ENCODE measurements at places on chromosomes 1 and 21.

DNA sequence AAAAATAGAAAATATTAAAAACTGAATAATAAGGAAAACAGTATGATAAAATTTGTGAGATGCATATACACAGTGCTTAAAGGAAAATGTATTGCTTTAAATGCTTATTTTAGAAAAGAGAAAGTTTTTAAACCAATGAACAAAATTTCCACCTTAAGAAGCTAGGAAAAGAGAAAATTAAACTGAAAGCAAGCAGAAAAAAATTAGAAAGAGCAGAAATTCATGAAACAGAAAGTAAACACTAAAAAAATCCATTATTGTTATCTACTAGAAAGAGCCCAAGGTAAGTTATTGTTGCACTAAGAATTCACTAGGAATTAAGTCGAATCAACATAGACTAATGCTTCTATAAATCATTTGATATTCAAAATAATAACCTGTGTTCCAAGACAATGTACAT is 67.7 kb downstream of the PIK3R3 start:
- no peak for DNase-seq

DNA sequence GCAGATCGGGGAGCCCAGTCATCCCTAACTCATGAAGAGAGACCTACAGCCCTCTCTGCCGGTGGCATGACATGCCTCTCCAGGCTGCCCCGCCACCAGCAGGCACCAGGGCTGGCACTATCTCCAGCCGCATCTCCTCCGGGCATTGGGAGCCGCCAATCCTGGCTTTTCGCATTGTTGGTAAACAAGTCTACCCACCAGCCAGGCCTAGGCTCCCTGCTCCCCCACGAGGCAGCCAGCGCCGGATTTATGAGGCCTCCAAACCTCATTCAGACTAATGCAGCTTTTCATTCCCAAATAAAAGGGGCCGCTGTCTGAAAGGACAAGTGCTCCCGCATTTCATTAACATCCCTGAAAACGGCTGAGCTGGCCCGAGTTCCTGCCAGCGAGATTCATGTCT is 3.4 kb upstream of the GRIK3 start:
- no peak for DNase-seq

DNA sequence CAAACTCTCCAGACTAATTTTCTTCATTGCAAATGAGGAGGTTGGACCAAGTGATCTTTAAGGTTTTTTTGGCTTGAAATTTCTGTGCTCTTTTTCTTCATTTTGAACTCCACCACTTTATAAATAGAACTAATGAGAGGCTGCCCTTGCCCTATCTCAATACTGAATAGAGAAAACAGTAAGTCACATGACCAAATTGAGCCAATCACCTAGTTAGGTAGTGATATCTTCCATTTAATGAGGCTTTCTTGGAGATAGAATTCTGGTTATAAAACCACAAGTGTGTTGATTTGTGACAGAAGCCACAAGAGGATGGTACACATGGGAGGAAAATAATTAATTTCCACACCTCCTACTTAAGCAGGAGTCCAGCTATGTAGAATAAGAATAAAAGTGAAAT is 263.4 kb upstream of the SNX7 start:
- no peak for DNase-seq

DNA sequence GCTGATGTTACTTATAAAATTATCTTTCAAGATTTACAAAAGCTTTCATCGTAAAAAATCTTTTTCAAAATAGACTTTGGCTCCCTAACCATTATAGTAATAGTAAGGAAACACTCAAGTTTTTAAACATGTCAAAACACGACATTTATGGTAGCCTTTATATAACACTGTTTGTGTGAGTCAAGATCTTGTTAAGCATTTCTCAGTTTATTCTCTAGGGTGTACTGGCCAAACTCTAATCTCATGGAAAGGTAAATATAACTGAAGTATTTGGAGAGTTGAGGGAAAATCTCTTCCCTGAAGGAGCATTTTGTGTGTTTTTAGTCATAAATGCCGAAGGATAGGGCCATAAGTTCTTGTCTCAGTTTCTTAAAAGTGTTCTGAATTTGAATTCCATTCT is 790.9 kb upstream of the NCAM2 start:
- no peak for DNase-seq

DNA sequence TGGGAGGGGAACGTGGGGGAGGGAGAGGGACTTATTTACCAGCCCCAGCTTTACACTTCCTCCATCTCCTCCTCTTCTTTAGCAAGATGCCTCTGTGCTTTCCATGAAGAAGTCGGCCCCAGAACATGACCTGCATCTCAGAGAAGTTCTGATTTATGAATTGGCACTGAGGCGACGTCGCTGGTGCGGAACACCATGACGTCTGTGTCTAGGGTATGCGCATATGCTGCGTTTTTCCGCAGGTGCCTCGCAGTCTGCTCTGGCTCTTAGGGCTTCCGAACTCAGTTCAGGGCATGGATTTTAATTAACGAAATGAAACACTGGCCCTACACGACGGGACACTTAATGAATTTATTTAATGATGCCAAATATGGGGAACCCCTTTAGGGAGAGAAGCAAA is 510.3 kb downstream of the SMYD3 start:
- DNase-seq, result no peak

- DNase-seq, result no peak
Measured at GRCh38 chr1:214324896-214325800, 44.2 kb downstream of the SMYD2 start.

- no peak for DNase-seq
Measured at GRCh38 chr1:27388337-27389005, 4.0 kb upstream of the GPR3 start.

DNA sequence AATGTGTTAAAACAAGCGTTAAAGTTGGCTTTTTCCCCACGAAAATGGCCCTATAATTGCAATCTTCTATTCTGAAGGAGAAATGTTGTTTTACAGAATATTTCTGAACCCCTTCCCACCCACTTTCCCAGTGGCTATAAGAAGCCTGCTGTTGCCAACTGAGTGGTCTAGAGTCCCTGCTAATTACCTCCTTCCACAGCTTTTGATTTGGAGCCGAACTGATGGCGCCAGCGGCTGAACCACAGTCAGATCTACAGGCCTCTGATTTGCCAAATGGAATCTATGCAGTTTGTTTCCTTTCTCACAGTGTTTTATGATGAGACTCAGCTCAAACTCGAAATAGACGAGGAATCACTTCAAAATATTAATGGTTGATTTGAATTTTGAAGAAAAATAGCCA is 76.0 kb upstream of the C1orf105 start:
- DNase-seq, result no peak

DNA sequence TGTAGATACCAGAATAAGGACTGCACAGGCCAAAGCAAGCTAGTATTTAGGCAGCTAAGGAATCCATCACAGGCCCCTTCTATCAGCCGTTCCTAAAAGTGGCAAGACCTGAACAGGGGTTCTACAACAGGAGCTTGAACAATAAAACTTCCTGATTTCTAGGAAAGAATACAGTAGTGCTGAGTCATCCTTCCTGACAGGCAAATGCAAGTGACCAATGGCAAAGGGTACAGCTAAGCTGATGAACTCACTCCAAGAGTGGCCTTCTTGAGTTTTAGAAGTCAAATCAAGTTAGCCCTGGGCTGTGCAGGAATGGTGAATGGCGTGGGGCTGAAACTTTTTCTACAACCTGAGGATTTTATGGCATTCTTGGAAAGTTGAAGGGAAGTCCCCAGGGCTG is 112.9 kb downstream of the GREM2 start:
- no peak for DNase-seq

GRCh38 chr1:113326976-113327375 is 63.3 kb upstream of the MAGI3 start:
- no peak for DNase-seq

DNA sequence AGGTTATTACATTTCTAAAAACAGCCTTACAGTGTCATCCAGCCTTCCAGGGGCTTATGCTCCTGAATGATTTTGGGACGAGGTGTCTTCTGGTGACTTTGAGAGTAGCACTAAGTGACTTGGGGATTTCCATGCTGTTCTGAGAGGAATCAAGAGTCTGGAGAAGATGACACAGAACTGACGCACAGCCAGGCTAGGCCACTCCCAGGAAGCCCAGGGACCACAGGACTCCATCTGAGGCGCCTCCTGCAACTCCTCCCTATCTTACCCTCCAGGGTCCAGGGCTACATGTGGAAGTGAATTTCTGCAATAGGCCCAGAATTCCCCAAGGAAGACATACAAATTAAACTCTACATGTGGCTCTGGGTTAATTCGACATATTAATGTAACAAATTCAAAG is 92.5 kb downstream of the SLC25A24 start:
- peak; percentile 42 for DNase-seq

GRCh38 chr21:31505975-31506374 is 153.5 kb upstream of the SOD1 start:
- DNase-seq, result no peak

Measured in HS-27A (cell line).